ENCODE measurements at places on chromosomes 3 and 15.

GRCh38 chr3:47010111-47010712, 30.7 kb downstream of the NBEAL2 start:
- DNase-seq: no peak

- DNase-seq: no peak
Observed at GRCh38 chr15:35698966-35699575, 153.1 kb upstream of the DPH6 start.

DNA sequence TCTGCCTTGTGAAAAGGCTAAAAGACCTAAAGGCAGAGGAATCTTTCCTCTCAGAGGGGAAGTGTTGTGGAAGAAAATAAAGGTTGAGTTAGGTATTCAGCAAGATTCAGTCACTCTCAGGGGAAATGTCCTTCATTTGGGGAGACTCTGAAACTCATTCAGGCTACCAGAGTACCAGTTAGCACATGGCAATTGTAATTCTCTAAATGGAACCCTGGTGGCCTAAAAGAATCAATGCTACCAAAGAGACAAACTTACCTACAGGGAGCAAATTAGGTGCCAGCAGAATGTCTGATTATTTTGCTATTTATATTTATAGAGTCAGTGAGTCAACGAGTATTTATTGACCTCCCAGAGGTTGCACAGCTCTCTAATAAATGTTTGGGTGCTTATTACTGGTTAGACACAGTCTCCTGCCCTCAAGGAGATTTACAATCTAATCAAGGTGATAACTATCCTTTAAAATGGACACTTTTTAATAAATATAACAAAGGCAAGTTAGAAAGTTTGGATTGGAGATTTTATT, 33.9 kb upstream of the CDIN1 start:
- no peak for DNase-seq

- no peak for DNase-seq
Observed at GRCh38 chr15:64703632-64703959, 71.8 kb downstream of the RBPMS2 start.

GRCh38 chr15:48888836-48889235, 10.9 kb downstream of the EID1 start:
- no peak for DNase-seq

Measured in NCI-H2171 (cell line).